Left renal pelvis (tissue), 4 donors: ENCODE measurements at places on chromosomes 11 and 22. TPM values are rescaled to one million over a fixed set of nuclear protein-coding genes. Genes with fewer than 3 reads are reported as not detected.
A peak's percentile ranks its signal among the peaks of the same experiment; 100 is the strongest.

DNA sequence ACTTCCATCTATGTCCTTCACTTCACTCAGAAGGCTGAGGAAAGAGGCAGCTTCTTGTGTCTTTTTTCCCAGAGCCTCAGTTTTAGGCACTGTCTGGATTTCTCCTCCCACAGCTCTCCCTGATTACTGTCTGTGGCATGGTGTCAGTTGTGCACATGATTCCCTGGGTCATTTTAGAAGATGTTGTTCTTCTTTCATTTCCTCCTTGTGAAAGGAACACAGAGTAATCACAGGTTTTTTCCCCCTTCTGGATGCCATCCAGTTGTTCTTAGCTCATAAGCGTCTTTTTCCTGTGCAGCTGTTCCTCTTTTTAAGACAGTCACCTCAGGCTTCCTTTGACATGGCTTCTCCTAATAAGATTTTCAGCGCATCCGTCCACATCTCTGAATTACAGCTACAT lies 212.2 kb downstream of the FAM181B start:
- no peak for DNase-seq

DNA sequence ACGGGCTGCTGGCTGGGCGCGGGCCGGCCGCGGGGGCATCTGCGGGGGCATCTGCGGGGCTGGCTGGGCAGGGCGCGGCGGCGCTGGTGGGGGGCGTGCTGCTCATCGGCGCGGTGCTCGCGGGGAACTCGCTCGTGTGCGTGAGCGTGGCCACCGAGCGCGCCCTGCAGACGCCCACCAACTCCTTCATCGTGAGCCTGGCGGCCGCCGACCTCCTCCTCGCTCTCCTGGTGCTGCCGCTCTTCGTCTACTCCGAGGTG lies 194 bp downstream of the DRD4 start:
- no peak for DNase-seq

MYOD1 gene
- not detected for polyA plus RNA-seq

POU2AF1 gene
- polyA plus RNA-seq, result 0.47 TPM

SYT12 gene
- 0.47 TPM for polyA plus RNA-seq

DNA sequence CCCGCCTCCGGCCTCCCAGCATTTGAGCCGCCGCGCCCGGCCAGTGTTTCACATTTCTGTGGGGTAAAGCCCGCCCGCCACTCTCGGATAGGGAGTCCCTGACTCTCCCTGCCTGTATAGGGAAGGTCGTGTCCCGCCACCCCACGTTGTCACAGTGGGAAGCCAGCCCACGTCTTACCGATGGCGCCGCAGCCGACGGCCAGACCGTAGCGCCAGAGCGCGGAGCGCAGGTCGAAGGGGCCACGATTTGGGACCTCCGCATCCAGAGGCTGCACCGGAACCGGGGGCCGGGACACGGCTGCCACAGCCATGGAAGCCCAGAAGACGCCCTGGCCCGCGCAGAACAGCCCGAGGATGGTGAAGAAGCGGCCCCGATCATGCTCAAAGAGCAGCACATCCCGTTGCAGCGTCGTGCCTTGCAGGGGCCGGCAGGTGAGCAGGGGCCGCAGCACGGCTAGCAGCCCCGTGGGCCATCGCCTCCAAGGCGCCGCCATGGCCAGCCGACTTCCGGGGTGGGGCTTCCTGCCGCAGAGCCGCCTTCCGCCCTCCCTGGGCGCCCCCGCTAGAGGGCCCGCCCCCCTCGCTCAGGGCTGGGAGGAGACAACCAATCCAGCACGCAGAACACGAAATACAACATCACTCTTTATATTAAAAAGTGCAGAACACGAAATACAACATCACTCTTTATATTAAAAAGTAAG lies at the start of gene TMEM223:
TSS of gene TMEM223 (minus strand) at position 506 of the 701 bp plus-strand sequence. CDS start at position 494, 12 bp downstream.
- DNase-seq, result peak; percentile 64

- no peak for DNase-seq
These were observed 491.8 kb downstream of the ETS1 start for GRCh38 chr11:128095466-128095981.

HEPN1 gene
- not detected for polyA plus RNA-seq

- no peak for DNase-seq
These were observed 802.4 kb downstream of the TBC1D22A start for GRCh38 chr22:47564651-47565434.

GRCh38 chr22:33842006-33842354 lies 78.3 kb downstream of the LARGE1 start:
- DNase-seq, result no peak

DNA sequence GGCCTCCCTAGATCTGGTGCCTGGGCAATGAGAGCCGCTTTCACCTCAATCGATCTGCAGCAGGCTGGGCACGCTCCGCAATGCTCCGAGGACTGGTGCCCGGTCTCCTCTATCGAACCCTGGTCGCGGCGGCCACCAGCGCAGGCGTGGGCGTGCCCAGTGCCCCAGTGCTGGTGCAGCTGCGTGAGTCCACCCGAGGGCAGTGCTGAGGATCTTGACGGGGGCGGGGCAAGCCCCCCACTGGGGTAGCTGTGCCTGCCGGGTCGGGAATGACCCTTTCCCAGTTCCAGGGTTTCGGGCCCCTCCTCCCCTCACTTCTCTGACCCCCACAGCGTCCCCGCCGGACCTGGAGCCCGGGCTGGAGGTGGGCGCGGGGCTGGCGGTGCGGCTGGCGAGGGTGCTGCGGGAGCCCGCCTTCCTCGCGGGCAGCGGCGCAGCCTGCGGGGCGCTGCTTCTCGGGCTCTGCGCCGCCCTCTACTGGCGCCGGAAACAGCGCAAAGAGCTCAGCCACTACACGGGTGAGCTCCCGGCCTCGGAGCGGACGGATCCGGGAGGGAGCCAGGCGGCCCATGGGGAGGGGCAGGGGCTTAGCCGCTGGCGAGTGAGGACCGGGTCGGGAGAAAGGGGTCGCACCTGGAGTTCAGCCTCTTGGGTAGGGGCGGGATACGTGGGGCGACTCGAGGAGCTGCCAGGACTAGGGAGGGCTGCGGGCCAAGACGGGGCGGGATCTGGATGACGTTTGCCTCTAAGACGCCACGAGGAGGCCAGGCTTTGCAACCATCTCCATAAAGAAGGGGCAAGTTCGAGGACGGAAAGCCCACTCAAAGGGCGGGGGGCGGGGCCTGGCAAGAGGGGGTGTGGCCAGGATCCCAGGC lies 10.9 kb downstream of the ROBO3 start:
- DNase-seq, result peak; percentile 81
